Left forelimb (tissue), 1 donor: ENCODE measurements at places on chromosomes 16 and 17.

- DNase-seq = peak; percentile 64
These were observed 5.6 kb upstream of the CRYM start for GRCh38 chr16:21283521-21284289.

DNA sequence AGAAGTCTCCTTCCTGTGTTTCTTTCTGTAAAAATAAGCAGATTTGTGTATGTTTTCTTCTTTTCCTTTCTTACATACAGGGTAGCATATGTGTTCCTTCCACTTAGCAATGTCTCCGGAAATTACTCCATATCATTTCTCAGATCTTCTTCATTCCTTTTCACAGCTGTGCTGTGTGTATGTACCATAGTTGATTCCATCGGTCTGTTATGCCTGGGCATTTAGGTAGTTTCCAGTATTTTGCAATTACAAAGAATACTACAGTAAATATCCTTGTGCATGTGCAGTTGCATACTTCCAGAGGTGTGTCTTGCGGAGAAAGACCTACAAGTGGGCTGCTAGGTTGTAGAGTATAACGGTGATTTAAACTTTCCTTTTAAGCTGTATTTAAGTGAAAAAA, 69.8 kb downstream of the CLEC16A start:
- DNase-seq = no peak

- peak; percentile 52 for DNase-seq
These were observed 17.9 kb upstream of the ATP2A3 start for GRCh38 chr17:3982113-3982512.

DNA sequence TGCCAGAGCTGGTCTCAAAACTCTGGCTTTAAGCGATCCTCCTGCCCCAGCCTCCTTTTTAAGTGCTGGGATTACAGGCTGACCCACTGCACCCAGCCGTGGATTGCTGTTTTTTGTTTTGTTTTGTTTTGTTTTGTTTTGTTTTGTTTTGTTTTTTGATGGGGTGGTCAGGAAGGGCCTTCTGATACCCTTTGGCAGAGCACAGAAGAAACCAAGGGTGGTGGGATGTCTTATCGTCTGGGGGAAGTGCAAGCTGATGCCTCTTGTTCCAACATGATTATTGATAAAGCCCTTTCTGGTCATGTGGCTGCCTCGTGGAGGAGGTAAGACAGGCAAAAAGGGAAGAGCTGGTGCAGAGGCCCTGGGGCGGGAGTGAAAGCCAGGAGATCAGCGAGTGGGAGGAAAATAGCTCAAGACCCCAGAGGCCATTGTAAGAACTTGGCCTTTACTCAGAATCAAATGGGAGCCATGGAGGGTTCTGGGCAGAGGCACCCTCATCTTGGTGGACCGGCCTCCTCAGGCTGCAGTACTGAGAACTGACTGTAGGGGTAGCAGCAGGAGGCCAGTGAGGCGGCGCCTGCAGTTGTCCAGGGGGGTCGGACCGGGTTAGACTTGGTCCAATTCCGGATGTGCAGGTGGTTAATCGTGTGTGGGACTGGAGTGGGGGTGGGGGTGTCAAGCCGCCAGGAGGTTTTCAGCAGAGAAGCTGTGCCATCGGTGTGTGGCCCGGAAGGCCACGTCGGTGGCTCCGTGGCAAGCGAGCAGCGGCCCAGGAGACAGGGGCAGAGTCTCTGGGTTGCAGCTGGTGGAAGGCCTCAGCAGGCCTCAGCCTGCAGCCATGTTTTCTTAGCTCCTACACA, 84.4 kb upstream of the GSE1 start:
- no peak for DNase-seq
